WTC11 (cell line): ENCODE measurements at places on chromosomes 16 and 17.

GRCh38 chr17:47990962-47991731 lies 20.2 kb downstream of the CDK5RAP3 start:
- DNase-seq, result no peak

DNA sequence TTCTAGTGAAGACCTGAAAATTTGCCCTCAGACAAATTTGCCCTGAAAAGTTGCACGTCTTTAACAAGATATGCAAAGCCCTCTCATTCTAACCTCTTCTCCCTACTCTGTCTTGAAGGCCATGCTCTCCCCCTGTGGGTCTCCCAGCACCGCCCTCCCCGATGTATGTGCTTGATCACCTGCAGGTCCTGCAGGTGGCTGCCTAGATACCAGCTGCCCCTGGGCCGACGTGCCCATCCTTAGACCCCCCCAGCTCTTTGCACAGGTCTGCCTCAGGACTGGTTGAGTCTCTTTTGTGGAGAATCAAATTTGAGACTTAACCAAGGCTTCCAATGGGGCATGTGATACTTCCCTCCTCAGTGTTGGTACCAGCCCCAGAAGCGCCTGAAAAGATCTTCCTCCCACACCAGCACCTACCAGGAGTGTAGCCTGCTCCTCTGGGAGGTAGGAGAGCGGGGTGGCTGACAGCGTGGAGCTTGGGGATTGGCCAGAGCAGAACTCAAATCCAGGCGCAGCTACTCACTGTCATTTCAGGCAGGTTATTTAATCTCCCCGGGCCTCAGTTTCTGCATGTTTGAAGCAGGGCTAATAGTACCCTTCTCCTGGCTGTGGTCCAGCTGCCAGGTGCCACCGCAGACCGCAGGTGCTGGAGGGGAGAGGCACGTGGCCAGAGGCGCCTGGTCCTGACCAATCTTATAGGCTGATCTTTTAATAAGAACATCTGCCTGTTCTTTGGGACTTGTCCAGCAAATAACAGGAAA lies 4.5 kb upstream of the MRPL38 start:
- no peak for DNase-seq

- no peak for DNase-seq
Measured at GRCh38 chr16:11476676-11477075, 110.0 kb downstream of the LITAF start.

- peak; percentile 2 for DNase-seq
Measured at GRCh38 chr17:16938031-16938430, 33.9 kb downstream of the TNFRSF13B start.

- DNase-seq, result no peak
Measured at GRCh38 chr16:76278980-76279379, 1.8 kb downstream of the CNTNAP4 start.
